ENCODE measurements at places on chromosomes 1 and 21. TPM values are rescaled to one million over a fixed set of nuclear protein-coding genes. Genes with fewer than 3 reads are reported as not detected.

Gene FBLIM1
- 51.3 TPM for total RNA-seq

Gene VPS45
- 31.7 TPM for total RNA-seq

Gene KRTAP20-1
- total RNA-seq, result not detected

Gene SH2D2A
- 5.2 TPM for total RNA-seq

Gene CLCA4
- total RNA-seq, result 1.0 TPM

Gene FLG2
- total RNA-seq, result not detected

Gene CD34
- total RNA-seq, result 22.8 TPM

Gene NID1
- total RNA-seq, result 26.8 TPM
